D341Med (cell line): ENCODE measurements at places on chromosomes 3 and 15.

DNA sequence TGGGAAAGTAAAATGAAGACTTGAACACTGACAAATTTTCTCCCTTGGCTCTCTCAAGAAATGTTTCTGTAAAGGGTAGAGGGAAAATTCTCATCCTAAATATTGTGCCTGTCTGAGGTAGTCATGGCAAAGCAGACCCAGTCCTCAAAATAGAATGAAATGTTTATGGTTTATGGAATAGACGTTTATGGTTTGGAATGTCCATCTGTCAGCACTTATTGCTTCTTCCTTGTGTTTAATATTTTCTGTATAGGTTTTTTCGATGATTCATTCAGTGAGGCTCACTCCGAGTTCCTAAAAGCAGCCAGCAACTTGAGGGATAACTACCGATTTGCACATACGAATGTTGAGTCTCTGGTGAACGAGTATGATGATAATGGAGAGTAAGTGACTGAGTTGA lies 13.9 kb downstream of the ELL3 start:
- no peak for DNase-seq

GRCh38 chr3:14274999-14275961 lies 96.7 kb downstream of the LSM3 start:
- DNase-seq: peak; percentile 67

- no peak for DNase-seq
These were observed 83.7 kb upstream of the NEDD4 start for GRCh38 chr15:56077081-56077480.

- no peak for DNase-seq
These were observed 135.0 kb downstream of the STAG1 start for GRCh38 chr3:136617198-136617597.

DNA sequence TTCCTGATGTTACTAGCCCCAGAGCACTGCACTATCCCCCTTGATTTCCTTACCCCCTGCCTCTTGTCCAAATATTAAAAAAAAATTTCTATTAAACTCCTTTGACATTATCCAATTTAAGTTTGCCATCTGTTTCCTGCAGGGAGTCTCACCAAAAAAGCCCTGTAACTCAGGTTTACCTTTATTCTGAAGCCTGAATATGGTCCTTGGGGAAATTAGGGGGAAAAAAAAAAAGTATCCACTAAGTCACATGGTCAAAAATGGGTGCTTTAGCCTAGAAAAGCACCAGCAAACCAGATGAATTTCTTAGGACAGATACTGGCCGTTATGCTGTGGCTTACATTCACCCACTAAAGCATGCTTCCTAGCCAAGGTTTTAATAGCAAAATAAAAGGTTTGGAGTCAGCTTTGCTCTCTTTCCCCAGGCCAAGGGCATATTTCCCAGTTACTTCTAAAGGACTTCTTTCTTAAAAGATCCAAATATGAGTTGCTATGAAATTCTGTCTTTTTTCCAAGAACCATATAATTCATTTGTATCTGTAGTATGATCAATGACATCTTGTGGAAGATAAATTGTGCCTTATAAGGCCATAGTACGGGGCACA lies 394.9 kb downstream of the LSAMP start:
- no peak for DNase-seq

DNA sequence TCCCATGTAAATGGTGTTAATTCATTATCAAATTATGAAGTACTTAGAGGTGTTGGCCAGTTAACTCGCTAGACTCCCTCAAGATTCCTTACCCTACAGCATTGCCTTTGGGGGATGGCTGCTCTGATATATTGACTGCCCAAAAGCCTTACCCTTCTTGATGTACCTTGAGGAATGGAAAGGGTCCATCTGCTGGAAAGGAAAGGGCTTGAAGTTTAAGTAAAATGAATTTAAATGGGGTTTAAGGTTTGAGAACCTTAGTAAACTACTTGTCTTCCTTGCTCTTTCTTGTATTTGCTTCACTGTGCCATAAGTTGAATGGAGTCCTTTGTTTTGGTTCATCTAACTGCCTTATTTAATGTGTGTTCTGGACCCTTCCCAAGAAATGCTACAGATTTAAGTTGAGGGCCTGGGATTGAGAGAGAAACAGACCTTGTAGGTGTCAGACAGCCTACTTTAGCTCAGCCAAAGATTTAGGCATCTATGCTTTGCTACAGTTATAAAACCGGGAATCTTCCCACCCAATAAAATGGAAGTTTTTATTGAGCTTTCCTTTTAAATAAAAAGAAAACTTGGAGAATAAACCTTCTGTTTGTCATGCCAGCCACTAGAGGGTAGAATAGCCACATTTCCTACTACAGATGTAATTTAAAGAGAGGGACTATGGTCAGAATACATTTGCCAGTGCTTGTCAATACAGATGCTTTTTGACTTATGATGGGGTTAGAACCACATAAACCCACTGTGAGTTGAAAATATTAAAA lies 25.3 kb downstream of the CMSS1 start:
- peak; percentile 37 for DNase-seq

DNA sequence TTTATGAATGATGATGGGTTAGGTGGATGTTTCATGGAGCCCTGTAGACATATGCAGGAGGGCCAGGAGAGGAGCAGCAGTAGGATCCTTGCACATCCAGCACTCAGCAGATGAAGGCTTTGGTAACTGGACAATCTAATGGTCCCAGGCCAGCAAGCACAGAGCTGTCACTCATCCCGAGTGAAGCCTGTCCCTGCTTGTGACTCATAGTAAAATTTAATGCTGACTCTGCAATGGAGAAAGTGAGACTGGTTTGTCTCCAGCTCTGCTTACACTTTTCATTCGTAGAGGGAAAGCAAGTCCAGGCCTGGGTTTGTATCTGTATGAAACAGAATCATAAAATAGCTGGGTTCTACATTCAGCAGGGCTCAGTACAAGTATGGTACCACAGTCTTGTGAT lies 131.7 kb downstream of the DTWD1 start:
- DNase-seq: no peak

DNA sequence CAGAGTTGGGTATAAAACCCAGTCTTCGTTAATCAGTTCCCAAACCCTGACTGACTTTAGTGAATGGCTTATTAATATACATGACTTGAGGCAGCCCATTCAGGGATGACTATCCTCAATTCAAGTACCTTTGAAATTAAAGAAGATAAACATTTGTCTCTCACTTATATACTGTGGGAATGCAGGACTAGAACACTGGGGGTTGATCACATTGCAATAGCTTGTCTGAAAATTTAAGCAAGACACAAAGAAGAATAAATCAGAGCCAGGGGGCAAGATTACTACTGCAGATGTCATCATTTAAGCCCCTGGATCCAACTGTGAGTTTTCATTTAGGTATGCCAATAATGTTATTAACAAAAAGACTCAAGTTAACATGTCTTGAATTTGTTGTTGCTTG lies 647.7 kb downstream of the ZPLD1 start:
- DNase-seq: no peak

DNA sequence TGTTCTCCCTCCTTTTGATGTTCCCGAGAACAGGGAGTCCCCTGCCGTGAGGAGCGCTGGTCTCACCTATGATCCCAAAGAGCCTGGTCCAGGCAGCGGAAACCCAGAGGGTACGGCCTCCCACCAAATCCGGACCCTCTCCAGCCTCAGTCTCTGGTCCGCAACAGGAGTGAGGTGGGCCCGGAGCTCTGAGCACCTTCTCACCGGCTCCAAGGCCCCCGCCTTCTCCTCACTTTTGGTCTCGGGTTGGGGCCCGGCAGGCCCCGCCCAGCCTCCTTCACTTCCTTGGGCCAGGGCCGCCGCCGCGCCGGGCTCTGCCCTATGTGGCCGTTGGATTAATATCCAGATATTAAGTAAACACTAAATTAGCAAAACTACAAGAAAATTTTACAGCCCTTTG lies 5.7 kb upstream of the SKOR1 start:
- DNase-seq: no peak

DNA sequence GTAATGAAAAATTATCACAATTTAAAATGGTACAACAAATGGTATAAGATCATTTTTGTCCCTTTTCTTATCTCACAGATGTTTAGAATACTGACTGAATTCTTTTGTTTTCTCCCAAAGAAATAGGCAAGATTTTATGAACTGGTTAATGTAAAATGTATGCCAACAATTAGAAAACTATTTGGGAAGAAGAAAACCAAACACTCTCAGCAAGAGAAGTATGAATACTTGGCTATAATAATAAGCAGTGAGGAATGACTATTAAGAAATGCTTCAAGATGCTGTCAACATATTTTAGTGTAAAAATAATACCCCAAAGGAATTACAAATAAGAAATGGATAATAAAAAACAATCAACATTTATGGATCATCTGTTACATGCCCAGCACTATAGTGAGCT lies 18.5 kb downstream of the SHQ1 start:
- no peak for DNase-seq

DNA sequence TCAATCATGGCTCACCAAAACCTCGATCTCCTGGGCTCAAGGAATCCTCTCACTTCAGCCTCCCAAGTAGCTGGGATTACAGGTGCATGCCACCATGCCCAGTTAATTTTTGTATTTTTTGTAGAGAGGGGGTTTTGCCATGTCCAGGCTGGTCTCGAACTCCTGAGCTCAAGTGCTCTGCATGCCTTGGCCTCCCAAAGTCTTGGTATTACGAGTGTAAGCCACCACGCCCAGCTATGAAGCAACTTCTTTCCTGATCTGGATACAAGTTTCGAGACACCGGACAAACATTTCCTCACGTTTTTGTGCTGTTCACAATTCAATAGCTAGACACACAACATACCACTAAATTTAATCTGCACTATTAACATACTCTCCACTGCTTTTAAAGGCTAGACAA lies 3.4 kb upstream of the SYNM start:
- no peak for DNase-seq

- DNase-seq: no peak
These were observed 197.4 kb downstream of the KLHL25 start for GRCh38 chr15:85597155-85597815.

DNA sequence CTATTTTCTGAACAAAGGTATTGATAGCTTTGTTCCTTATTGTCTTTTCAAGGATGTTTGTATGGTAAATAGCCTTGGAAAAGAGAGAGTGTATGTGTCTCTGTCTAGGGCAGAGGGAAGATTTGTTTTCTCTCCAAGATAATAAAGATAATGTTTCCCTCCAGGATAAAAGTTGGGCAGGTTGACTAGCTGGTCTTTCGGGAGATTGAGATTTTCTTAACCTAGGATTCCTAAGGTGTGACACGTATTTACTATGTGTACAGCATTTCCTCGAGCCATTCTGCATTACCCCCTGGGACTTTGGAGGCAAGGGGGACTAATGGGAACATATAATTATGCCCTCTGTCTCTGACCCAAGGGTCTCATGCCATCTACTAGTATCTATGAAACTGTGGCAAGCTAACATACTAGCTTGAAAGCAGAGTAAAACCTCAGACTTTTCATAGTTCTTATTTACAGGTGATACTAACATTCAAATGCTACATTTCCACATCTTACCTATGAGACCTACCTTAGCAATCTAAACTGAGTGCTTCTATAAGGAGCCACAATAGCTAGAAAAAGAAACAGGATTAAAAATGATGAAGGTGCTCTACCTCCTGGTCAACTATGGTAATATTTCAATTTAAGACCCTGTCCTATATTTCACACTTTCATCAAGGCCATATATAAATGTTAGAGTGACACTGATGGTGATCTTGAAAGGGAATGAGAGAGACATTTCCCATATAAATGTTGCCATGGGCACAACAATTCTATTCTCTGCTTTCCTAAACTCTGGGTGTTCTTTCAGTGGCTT lies 252.9 kb upstream of the CBLB start:
- DNase-seq: no peak

GRCh38 chr3:56042326-56042951 lies 425.8 kb downstream of the ERC2 start:
- DNase-seq: peak; percentile 48

DNA sequence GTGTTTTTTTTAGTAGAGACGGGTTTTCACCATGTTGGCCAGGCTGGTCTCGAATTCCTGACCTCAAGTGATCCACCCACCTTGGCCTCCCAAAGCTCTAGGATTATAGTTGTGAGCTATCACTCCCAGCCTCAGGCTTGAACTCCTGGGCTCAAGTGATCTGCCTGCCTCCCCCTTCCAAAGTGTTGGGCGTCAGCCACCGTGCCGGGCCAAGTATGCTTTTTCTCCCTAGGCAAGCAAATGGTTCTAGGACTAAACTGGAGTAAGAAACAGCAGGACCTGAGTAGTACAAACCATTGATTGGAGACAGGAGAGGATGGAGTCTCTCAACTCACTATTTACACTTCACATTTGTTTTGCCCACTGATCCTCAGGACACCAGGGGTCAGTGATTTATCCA lies 4.6 kb upstream of the PTPN9 start:
- no peak for DNase-seq

DNA sequence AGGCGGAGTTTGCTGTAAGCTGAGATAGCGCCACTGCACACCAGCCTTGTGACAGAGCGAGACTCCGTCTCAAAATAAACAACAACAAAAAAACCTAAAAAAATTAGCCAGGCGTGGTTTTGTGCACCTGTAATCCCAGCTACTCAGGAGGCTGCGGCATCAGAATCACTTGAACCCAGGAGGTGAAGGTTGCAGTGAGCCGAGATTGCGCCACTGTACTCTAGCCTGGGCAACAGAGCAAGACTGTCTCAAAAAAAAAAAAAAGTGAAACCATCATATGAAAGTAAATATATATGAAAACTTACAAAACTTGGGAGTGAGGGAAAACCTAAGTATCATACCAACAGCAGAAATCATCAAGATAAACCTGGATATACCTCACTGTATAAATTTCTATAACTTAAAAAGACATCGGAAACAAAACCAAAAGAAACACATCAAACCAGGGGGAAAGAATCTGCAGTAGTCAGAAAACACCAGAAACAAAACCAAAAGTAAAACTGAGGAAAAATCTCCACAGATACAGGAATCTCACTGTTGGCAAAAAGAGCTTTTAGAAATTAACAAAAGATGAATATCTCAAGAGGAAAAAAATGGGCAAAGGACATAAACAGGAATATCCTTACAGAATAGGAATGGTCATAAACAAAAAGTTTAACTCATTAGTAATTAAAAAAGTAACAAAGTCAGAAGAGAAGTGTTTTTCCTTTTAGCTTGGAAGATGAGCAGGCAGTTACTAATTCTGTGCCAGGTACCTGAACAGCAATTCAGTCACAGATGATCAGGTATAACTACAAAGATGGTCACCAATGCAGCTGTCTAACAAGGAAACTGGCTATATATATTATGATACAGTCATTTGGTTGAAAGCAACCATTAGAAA lies 41.3 kb downstream of the ETV5 start:
- DNase-seq: no peak

- no peak for DNase-seq
These were observed 869.5 kb downstream of the SI start for GRCh38 chr3:164208821-164209220.

DNA sequence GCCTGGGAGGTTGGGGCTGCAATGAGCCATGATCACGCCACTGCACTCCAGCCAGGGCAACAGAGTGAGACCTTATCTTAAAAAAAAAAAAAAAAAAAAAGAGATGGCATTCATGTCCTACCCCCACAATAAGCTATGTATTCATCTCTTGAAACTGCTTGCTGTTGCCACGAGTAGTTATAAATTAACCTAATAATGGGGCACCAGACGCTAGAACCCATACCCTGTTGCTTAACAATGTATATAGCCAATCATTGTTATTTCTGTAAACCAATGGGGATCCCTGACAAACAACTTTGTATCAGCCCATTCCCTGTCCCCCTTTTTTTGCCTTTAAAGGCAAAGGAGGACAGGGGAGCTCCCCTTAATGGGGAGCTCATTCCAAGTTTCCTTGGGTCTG lies 2.8 kb upstream of the LACTB start:
- DNase-seq: no peak

- no peak for DNase-seq
These were observed 396.5 kb downstream of the OCA2 start for GRCh38 chr15:27702581-27702980.
